Astrocyte of the cerebellum (primary cell): ENCODE measurements at places on chromosomes 6 and 20.
A peak's percentile ranks its signal among the peaks of the same experiment; 100 is the strongest.

- no peak for DNase-seq
These were observed 55.7 kb downstream of the FAM217A start for GRCh38 chr6:4023240-4023639.

DNA sequence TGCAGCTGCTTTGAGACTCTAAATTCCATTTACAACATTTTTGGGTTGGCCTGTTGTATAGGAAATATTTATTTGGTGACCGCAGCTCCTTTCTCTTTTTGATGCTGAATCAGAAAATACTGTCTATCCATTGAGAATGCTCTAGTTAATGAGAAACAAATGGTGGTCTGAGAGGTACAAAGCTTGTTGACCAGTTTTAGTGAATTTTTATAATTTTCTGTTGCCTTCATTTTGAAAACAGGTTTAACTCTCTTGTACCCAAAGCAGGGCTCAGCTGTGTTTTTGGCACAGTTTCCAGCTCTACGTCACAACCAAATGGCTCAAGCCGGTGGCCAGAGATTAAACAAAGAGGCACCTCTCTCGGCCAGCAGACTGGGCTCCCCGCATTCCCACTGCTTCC lies 113.2 kb downstream of the FNDC1 start:
- DNase-seq: no peak

DNA sequence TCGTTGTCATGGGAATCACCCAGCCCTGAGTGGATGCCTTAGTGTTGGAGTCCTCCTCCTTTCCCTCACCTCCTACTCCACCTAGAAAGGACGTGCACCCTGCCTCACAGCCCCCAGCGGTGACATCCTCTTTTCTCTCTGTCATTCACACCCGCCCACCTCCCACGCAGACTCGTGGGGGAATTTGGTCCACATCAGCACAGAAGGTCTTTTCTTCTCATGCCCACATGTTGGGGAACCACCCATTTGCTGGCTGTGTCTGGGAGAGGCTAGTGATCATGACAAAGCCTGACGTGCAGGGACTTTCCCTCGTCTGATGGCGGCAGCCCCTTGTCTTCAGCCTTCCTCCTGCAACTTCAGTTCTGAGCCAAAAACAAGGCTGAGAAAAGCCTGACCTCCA lies 96.0 kb upstream of the CNKSR3 start:
- no peak for DNase-seq

DNA sequence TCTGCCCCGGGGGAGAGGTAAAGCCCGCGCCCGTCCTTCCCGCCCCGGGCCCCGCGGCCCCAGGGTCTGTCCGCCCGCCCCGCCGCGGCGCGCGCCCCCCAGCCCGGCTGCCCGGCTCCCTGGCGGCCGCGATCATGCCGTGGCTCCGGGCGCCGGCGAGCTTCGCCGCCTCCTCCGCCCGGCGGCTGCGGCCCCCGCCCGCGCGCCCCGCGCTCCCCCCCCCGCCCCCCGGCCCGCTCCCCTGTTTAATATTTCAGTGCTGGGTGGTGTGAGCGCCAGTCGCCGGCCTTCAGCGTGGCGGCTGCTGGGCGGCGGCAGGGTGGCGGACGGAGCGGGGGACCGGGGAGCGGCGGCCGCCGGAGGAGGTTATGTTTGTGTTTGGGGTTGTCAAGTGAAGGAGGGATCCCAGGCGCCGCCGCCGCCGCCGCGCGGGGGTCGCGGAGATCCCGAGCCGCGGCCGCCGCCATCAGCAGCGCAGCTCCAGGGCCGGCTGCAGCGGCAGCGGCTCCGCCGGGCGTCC lies at the start of gene HIVEP1:
TSS of gene HIVEP1 (plus strand) at position 275 of the 520 bp plus-strand sequence. CDS start 3,317 bp downstream, outside the sequence.
- DNase-seq: no peak

GRCh38 chr6:122472022-122472340 lies 374 bp upstream of the SERINC1 start:
- DNase-seq: no peak

- DNase-seq: no peak
These were observed 35.5 kb downstream of the ABHD12 start for GRCh38 chr20:25355011-25355595.

- no peak for DNase-seq
These were observed 17.2 kb upstream of the IL22RA2 start for GRCh38 chr6:137190583-137191094.

DNA sequence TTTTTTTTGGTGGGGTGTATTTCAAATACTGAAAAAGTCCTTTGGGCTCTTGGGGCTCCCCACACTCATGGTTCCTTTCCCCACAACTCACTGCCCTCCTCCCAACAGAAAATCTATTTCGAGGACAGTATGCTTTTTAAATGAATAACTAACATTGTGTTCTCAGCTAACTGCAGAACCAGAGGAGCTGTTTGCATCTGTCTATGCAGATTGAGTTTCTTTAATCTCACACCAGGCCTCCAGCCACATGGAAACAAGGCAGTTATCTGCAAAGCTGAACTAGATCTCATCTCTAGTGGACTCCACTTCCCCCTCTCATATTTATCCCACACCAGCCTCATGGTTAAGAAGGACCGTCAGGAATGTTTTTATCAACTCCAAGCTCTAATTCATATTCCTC lies 955.1 kb downstream of the KIF16B start:
- DNase-seq: no peak

- DNase-seq: no peak
These were observed 98.4 kb upstream of the MAN1A1 start for GRCh38 chr6:119447921-119448320.

- no peak for DNase-seq
These were observed 12.1 kb downstream of the MICB start for GRCh38 chr6:31510007-31510406.

DNA sequence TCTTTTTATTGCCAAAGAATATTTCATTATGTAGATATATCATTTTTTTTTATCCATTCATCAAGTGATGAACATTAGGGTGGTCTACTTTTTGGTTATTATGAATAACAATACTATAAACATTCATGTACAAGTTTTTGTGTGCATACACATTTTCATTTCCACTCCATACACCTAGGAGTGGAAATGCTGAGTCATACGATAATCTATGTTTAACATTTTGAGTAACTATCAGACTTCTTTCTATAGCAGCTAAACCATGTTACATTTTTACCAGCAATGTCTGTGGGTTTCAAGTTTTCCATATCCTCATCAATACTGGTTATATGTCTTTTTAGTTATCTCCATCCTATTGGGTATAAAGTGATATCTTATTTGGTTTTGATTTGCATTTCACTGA lies 65.7 kb downstream of the PRSS35 start:
- no peak for DNase-seq

GRCh38 chr6:97669191-97670031 lies 386.4 kb upstream of the MMS22L start:
- peak; percentile 15 for DNase-seq

GRCh38 chr6:152441902-152442301 lies 195.3 kb downstream of the SYNE1 start:
- DNase-seq: no peak

DNA sequence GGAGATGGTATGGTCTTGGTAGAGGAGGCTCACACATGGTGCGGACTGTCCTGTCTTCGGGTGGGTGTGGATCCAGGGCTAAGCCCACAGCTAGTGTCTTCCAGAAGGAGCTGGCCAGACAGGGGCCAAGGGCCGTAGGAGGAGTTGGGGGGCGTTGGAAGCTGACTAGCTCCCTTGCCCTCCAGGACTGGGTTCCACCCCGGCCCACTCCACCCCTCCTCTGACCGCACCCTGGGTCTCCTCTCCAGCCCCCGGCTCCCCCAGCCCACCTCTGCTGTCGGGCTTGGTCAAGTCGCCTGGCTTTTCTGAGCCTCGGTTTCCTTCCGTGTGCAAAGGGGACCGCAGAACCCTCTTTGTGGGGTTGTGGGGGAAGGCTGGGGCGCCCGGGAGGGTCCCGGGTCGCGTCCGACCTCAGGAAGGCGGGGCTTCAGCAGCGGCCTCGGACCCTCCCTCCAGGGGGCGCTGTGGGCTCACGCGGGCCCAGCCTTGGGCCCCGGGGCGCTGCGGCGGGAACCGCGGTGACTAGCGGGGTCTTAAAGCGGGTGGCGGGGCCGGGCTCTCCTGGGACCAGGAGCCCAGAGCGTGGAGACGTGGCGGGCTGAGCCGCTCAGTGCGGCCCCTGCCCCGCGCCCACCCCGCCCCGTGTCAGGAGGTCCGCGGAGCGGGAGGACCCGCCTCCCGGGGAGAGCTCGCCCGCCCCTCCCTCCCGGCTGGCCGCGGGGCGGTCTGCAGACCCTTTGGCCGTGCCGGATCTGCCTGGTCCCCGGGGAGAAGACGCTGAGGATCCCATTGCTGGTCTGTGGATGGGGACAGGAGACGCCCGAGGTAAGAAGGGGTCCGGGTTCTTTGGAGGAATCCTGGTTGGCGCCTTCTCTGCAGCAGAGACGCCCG lies 5.4 kb downstream of the NPBWR2 start:
- no peak for DNase-seq

GRCh38 chr6:146553377-146554135 lies 9.9 kb downstream of the RAB32 start:
- DNase-seq: no peak

GRCh38 chr6:393391-394221 lies 2.1 kb downstream of the IRF4 start:
- no peak for DNase-seq

DNA sequence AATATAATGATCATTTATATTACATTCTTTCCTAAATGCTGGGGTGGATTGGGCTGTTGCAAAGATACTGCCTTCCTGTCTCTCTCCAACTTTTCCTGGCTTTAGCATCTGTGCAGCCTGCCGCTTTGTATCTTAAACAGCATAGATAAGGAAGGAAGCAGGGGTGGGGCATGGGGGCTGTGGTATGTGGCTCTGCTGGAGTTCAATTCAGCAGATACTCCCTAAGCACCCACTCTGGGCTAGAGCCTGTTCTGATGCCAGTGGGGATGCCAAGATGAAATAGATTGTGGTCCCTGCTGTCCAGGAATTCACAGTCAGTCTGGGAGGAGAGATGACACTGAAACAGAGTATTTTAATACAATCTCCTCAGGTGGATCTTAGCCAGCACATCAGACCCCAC lies 56.8 kb downstream of the EIF2S2 start:
- no peak for DNase-seq

DNA sequence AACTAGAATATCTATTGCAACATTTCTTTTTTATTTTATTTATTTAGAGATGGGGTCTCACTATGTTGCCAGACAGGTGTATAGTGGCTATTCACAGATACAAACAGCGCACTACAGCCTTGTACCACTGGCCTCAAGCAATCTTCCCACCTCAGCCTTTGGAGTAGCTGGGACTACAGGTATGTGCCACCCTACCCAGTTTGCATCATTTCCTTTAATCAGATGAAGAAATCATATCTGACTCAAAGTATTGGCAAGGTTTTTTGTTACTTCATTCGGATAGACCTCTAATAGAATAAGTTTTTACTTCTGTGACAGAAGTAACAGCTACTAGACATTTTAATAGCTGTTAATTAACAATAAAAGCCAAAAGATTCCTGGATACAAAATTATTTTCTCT lies 153.9 kb downstream of the CDK19 start:
- no peak for DNase-seq

- no peak for DNase-seq
These were observed 47.7 kb upstream of the SMOC2 start for GRCh38 chr6:168393126-168393870.

DNA sequence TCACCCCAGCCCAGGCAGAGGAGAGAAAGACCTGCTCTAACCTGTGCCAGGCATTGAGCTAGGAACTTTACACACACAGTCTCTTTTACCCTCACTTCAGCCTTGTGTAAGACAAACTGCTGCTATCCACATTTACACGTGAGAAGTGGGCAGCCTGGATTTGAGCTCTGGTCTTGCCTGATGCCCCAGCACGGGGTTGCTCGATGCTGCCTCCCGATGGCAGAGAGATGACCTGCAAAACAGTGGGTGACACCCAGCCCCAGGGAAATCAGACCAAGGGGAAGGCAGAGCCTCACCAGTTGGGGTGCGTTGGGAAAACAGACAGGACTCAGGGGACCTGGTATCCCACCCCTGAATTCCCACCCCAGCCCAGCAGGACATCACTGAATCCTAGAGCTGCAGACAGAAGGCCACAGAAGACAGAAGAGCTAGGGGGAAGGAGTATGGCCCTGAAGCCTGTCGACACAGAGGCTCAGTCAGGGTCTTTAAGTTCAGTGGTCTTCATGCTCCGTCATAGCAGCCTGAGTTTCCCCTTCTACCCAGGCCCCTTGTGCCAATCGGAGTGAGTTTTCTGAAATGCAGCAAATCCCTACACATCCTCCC lies 990 bp downstream of the BPI start:
- DNase-seq: no peak

- DNase-seq: no peak
These were observed 176.0 kb downstream of the MRPL14 start for GRCh38 chr6:43951063-43951755.

GRCh38 chr6:163897669-163898068 lies 483.2 kb downstream of the QKI start:
- DNase-seq: no peak

GRCh38 chr6:111759331-111759835 lies 113.9 kb downstream of the FYN start:
- DNase-seq: no peak

- no peak for DNase-seq
These were observed 744 bp downstream of the STAU1 start for GRCh38 chr20:49187330-49187850.

- no peak for DNase-seq
These were observed 19.7 kb upstream of the UTRN start for GRCh38 chr6:144265390-144265789.

GRCh38 chr20:63819224-63819921 lies 11.7 kb downstream of the ZBTB46 start:
- DNase-seq: no peak

DNA sequence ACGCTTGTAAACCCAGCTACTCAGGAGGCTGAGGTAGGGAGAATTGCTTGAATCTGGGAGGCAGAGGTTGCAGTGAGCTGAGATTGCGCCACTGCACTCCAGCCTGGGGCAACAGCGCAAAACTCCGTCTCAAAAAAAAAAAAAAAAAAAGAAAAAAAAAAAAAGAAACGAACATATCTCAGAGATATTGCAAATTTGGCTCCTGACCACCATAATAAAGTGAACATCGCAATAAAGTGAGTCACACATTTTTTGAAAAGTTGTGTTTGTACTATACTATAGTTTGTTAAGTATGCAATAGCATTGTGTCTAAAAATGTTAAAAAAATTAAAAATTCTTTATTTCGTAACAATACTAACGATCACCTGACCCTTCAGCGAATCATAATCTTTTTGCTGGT lies 13.3 kb downstream of the RSPH9 start:
- no peak for DNase-seq
